Neural crest cell (in vitro differentiated cells): ENCODE measurements at places on chromosomes 12 and 14.

DNA sequence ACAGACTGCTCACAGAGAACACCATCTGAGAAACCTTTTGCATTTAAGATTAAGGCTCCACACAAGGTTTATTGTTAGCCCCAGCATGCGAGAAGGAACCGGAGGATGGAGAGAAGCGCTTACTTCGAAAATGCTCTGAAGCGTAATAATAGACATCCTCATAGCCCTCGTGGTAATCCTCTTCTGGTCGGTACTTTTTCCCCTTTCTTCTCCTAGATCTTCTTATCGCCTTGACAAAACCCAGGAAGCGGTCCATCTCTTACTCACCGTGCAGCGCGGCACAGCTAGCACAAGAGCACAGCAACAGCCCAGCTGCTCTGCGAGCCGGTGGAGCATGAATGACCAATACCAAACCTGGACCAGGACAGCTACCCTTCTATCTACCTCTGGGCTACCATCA lies 125.1 kb upstream of the GRIP1 start:
- no peak for DNase-seq
- no peaks in the 10 kb centered on the region for H3K36me3 ChIP-seq
- peaks cover 13% of the 10 kb centered on the region for H3K4me1 ChIP-seq
- H3K4me3 ChIP-seq: peak overlapping the region; percentile 66
- no peak overlapping the region for H3K27ac ChIP-seq

GRCh38 chr14:82047777-82048470 lies 514.3 kb upstream of the SEL1L start:
- peaks cover 27% of the 10 kb centered on the region for H3K4me1 ChIP-seq
- peaks cover under 1% of the 10 kb centered on the region for H3K27me3 ChIP-seq

GRCh38 chr14:74902941-74903705 lies 19.9 kb downstream of the RPS6KL1 start:
- no peak for DNase-seq
- H3K27ac ChIP-seq: no peak overlapping the region
- peaks cover 8% of the 10 kb centered on the region for H3K4me1 ChIP-seq
- peaks cover 33% of the 10 kb centered on the region for H3K36me3 ChIP-seq
- no peak overlapping the region for H3K4me3 ChIP-seq

- H3K27ac ChIP-seq: no peak overlapping the region
- no peaks in the 10 kb centered on the region for H3K36me3 ChIP-seq
- H3K4me1 ChIP-seq: no peaks in the 10 kb centered on the region
- no peak for DNase-seq
These were observed 14.1 kb downstream of the ACACB start for GRCh38 chr12:109130297-109131153.

- peaks cover 32% of the 10 kb centered on the region for H3K4me1 ChIP-seq
- H3K27ac ChIP-seq: no peak overlapping the region
- peaks cover 16% of the 10 kb centered on the region for H3K36me3 ChIP-seq
- no peak overlapping the region for H3K4me3 ChIP-seq
- no peak for DNase-seq
These were observed 37.2 kb downstream of the EP400 start for GRCh38 chr12:131986910-131987309.

DNA sequence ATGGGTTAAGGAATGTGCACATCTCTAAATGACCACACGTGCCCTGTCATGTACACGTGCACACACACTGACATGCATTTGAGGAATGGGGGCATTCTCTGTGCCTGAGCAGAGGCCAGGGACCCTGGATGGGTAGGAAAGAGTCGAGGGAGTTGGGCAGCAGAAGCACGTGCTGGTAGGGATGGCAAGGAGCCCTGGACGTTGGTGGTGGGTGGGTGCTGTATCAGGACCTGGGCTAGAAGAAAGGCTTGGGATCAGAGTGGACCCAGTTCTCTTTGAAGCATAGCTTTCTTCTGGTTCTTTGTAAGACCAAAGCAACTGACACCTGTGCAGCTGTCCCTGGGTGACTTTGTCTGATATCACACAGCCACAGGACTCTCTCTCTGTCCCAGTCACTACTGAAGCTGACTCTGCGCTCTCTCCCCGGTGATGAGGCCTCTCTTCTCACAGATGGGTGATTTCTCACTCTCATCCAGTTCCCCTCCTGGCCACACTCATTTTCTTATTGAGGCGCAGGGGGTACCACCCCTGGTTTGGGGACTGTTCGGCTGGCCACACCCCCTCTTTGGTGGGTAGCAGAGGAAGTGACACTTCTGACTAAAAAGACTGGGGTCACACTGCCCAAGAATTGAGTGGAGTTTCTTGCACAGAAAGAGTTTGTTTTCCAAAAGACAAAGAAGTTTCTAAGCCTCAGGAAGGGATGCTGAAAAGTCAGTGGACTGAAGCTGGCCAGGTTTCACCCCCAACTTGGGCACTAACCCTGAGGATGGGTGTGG lies 171.7 kb upstream of the RTL1 start:
- peaks cover 46% of the 10 kb centered on the region for H3K27me3 ChIP-seq
- no peak overlapping the region for H3K27ac ChIP-seq
- no peaks in the 10 kb centered on the region for H3K36me3 ChIP-seq
- DNase-seq: no peak
- no peak overlapping the region for H3K4me3 ChIP-seq

- no peak overlapping the region for H3K27ac ChIP-seq
- H3K27me3 ChIP-seq: peaks cover 2% of the 10 kb centered on the region
- H3K4me1 ChIP-seq: peaks cover 48% of the 10 kb centered on the region
- peak overlapping the region; percentile 91 for H3K4me3 ChIP-seq
These were observed 67.0 kb downstream of the CRADD start for GRCh38 chr12:93743999-93744689.

DNA sequence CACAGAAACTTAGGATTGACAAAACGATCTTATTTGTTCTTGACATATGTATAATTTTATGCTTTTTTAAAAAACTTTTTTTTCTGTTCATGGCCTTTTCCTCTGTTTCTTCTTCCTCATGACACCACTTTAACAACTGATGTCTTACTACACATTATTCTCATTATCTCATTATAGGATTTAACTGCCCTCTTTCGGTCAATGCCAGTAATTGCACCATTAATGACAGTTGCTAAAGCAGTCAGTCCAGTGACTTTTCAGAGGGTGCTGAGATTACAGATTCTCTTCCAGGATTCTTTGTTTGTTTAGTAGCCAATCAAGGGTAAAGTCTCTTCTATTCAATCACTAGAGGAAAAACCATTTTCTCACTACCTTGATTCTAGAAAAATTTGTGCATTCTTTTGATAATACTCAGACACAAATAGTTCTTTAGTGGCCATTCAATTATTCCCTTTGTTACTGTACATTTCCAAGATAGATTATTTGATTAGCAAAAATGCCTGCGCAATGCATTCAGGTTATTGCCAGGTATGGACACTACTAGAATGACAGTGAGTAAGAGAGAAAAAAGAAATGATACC lies 50.1 kb downstream of the KLRG1 start:
- H3K36me3 ChIP-seq: no peaks in the 10 kb centered on the region
- DNase-seq: no peak
- no peaks in the 10 kb centered on the region for H3K27me3 ChIP-seq
